Cortex of kidney (tissue), 1 donor: ENCODE measurements at places on chromosomes 1 and 21.

DNA sequence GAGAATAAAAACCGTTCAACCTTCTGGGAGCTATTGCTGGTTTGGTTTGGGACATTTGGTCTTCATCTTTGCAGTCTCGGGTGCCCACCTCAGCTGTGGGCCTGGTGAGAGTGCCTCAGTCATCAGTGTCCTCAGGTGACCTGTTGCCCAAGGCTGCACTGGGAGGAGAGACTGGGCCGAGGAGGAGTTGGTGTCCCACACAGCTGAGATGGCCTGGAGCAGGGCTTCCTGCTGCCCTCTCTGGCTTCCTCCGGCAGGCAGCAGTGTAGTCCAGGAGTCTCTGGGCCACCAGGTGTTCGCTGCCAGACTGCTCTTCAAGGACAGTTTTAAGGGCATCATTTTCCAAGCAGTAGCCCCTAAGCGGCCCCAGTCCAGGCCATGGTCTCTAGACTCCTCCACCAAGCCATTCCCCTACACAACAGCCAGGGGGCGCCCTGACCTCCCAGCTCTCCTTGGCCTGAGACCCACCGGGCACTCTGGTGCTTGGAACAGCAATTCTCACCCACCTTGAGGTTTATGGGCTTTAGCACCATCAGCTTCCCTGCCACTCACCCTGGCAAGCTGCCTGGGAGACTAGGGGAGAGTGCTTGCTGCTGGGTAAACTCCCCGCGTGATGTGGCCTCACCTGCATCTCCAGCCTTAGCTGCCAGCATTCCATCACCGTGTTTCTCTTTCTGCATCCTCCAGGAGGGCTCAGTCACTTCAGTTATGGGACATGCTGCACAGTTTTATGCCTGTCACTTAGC lies 9.1 kb upstream of the SYTL1 start:
- no peak for DNase-seq

DNA sequence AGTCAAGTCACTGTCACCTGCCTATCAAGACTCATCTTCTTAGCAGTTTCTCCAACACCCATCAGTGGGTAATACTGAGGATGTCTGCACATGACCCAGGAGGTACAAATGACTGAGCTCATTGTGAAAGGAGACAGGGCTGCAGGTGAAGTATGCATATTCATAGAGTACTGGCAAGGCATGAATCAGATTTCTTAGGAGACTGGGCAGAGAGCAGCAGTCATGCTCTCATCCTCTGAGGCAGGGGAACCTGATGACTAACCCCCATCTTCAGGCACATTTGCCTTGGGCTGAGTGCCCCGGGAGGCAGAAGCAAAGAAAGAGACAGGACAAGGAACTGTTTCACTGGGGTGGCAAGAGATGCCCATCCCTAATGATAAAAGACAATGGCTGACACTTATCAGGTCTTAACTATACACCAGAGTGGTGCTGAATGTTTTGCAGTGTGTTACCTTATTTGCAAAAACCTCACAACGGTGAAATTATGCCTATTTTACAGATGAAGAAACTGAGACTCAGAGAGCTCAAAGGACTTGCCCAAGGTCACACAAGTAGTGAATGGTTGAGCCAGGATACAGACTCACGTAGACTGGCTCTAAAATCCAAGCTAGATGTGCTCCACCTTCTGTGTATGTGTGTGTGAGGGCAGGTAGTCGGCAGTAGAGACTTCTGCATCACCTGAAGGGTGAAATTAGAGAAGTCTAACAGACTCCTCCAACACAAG lies 9.2 kb upstream of the GRHL3 start:
- DNase-seq = no peak

DNA sequence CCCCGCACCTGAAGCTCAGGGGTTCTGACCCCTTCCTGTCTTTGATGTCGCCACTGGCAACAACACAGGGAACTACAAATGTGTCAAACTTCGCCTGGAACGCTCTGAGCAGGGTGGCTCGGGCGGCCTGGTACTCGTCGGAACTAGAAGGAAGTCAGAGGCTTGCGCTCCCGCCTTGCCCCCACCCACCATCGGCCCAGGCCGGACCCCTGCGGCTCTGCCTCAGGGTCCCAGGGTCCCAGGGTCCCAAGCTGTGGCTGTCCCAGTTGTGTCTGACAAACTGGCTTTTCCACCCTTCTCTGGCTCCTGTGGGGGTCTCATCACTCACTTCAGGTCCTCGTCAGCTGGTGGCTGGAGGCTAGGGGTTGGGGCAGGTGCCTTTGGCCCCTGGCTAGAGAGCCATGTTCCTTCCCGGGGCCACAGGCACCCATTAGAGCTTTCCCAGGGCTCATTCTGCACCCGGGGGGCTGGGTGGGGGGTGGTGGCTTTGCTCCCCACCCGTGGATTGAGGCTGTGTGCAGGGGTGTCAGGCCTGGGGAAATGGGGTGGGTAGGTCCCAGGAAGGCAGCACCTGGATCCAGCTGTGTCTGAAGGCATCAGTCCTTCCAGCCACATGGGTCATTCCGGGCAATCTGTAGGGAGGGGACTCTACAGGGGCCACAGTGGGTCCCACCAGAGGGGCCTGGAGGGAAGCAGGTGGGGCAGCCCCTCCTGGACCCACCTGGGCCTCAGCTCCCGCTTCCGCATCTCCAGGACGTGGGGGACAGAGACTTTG lies 8.0 kb upstream of the TMEM52 start:
- DNase-seq = no peak

GRCh38 chr21:45386728-45387371 lies 18.1 kb upstream of the COL18A1 start:
- no peak for DNase-seq

GRCh38 chr1:79777481-79778219 lies 771.1 kb upstream of the ADGRL4 start:
- no peak for DNase-seq

GRCh38 chr1:182917378-182917777 lies 35.6 kb downstream of the SHCBP1L start:
- no peak for DNase-seq

- no peak for DNase-seq
These were observed 549.0 kb downstream of the KCNT2 start for GRCh38 chr1:196059210-196059609.

DNA sequence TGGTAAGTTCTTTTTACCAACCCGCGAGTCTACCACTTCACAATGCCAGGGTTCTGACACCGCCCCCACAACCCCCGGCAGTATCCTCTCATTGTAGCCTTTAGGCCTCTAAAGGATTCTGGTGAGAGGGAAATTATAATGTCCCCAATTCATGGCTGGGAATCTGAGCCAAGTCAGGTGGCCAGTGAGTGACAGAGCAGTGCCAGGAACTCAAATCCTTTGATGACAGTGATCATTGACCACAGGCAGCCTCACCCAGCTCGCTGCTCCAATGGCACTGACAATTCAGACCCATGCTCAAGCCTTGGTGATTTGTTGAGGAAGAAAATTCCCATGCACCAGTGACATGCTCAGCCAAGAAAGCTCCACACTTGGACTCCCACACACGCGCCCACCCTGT lies 63.4 kb upstream of the CSF1 start:
- no peak for DNase-seq

GRCh38 chr1:197910120-197910991 lies 6.8 kb upstream of the LHX9 start:
- no peak for DNase-seq

GRCh38 chr1:33962061-33962460 lies 98.2 kb downstream of the HMGB4 start:
- no peak for DNase-seq
